ENCODE measurements at places on chromosomes 1 and 21.
A peak's percentile ranks its signal among the peaks of the same experiment; 100 is the strongest.

DNA sequence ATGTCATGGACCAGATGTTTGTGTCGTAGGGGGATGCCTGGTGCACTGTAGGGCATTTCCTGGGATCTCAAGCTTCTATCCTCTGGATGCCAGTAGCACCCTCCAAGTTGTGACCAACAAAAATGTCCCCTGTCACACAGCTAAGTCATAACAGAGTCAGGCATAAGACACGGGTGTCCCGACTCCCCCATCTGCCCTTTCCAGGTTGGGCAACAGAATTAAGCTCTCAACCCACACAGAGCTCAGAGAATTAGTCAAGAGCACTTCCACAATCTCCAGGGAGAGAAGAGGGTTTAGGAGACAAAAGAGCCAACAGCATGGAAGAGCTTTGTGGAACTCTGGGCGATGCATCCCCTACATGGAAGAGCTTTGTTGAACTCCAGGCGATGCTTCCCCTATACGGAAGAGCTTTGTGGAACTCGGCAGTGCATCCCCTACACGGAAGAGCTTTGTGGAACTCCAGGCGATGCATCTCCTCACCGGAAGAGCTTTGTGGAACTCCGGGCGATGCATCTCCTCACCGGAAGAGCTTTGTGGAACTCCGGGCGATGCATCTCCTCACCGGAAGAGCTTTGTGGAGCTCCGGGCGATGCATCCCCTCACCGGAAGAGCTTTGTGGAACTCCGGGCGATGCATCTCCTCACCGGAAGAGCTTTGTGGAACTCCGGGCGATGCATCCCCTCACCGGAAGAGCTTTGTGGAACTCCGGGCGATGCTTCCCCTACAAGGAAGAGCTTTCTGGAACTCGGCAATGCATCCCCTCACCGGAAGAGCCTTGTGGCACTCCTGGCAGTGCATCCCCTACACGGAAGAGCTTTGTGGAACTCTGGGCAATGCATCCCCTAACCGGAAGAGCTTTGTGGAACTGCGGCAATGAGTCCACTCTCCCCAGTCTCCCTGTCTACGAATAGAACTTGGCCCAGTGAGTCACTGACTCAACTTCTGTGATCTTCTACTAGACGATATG lies 422.7 kb downstream of the KIF26B start:
- DNase-seq, result no peak

DNA sequence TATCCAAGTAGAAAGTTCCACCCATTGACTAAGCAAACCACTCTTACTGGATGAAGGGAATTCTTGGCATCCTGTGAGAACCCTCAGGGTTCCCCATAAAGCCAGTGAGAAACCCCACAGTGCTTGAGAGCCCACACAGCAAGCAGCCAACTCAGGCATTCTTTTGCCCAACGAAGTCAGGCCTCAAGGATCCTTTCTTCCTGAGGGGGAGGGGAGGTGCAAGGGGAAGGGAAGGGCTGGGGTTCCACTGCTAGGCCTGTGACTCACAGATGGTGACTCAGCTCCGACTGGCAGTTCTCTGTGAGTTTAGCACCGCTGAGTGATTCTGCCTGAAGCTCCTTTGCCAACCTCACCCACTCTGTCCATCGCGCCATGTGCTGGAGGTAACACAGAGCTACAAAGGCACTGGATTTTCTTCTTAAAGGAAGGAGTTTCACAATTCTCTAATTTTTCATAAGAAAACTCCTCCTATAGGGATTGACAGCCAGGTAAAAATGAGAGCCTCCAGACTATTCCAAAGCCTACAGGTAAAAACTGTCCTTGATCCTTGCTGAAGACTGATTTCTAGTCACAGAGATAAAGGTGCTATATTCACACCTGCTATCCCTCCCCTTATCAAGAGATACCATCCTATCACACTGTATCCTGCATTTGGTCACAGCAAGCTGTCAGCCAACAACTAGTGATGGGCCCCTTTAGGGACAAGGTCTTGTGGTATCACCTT lies 4.8 kb downstream of the ENO1 start:
- peak; percentile 60 for DNase-seq

GRCh38 chr21:14454016-14455009 lies 71.4 kb upstream of the HSPA13 start:
- DNase-seq, result no peak

- no peak for DNase-seq
These were observed 24.2 kb downstream of the TNFRSF9 start for GRCh38 chr1:7916501-7916830.

- no peak for DNase-seq
These were observed 14.4 kb downstream of the CXADR start for GRCh38 chr21:17527240-17527639.

DNA sequence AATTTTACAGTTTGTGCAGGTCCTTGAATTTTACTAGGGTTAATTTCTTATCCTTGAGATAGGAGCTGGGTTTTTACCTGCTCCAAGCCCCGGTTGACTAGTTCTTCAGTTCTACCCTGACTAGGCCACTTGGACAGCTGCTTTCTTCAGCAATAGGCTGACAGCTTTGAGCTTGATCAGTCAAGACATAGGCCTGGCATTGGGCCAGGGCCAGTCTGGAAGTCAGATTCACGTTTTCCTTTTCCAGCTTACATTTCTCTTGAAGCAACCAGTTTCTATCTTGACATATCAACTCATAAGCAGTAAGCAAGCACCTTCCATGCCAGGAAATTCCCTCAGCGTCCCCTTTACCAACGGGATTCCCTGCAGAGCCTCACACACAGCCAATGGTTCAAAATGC lies 63.7 kb upstream of the AJAP1 start:
- DNase-seq, result no peak
